ENCODE measurements at places on chromosomes 5 and 9.

DNA sequence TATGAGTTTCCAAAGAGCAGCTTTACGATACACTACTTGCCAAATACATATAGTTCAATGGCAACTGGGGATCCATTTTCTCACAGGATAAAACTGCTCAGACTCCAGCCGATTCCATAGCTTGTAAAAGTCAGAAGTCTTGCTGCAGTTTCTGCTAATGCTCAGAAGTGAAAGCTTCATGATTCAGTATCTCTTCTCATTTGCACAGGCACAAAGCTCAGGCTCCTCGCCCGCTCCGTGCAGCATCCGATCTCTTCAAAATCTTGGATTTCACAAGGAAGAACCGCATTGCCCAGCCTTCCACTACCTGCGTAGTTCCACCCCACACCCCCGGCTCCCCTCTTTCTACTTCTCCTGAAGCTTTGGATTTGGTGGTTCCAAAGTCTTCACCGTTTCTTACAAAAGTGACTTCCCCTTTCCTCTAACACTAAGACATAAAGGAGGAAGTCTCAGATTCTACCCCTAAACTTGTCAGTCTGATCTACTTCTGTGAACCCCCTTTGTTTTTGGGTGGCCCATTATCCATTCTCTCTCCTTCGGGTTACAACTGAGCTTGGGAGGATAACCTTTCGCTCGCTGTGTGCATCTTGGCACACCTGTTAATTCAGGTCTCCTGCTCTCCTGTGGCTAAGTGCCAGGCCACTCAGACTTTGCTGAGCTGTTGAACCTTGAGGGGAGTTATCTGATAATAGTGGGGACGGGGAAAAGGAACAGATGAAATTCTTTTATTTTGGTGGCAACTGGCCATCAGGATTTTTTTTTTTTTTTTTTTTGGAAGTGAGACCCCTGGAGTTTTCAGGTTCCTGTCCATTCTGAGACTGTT is 194.1 kb downstream of the GNA14 start:
- no peak for DNase-seq

- DNase-seq, result peak; percentile 45
These were observed 441.6 kb upstream of the BRINP1 start for GRCh38 chr9:119810645-119811429.

GRCh38 chr5:69078921-69079540 is 14.8 kb upstream of the SLC30A5 start:
- no peak for DNase-seq

DNA sequence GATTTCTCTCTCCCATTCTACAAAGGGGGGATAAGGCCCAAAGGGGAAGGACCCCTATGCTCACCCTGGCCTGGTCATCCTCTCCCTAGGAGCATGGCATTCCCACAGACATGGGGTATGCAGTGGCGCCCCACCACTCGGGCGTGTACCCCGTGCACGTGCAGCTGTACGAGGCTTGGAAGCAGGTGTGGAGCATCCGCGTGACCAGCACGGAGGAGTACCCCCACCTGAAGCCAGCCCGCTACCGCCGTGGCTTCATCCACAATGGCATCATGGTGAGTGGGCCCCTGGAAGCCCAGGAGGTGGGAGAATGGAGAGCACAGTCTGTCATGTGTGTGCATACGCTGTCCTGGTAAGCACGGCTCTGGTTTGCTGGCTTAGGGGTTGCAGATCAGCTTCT is 27.7 kb downstream of the NDST1 start:
- no peak for DNase-seq

DNA sequence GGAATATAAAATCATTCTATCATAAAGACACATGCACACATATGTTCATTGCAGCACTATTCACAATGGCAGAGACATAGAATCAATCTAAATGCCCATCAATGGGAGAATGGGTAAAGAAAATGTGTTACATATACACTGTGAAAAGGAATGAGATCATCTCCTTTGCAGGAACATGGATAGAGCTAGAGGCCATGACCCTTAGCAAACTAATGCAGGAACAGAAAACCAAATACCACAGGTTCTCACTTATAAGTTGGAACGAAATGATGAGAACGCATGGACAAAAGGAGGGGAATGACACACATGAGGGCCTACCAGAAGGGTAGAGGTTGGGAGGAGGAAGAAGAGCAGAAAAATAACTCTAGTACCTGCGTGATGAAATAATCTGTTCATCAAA is 21.0 kb upstream of the RANBP6 start:
- DNase-seq, result no peak

DNA sequence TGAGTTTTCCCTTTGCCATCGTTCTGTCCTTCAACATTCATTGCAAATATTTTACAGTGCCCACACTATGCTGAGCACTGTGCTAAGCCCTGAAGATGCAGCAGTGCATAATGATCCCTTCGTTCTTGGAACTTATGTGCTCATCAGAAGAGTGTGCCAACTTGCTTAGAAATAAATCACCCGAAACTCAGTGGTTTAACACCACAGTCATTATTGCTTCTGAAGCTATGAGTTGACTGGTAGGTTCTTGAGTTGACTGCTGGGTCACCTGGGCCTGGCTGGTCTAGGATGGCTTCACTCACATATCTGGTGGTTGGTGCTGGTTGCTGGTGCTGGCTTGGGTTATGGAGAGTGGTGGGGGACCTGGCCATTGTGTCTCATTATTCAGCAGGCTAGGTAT is 20.9 kb downstream of the PCSK5 start:
- DNase-seq, result no peak

DNA sequence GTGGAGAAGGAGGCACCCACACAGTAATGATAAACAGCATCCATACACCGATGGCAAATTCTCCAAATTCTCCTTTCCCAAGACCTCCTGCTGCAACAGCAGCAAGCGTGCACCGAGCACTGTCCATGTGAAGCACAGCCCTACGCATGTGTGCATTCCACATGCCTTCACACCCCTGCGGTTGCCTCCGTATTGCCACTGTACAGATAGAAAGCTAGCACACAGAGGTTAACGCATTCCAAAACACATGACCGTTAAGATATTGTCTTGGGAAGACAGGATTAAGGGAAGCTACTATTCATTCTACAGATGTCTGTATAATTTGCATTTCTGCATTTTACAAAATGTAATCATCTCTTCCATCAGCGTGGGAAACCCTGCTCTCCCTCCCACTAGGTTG is 6.6 kb downstream of the FLT4 start:
- no peak for DNase-seq

DNA sequence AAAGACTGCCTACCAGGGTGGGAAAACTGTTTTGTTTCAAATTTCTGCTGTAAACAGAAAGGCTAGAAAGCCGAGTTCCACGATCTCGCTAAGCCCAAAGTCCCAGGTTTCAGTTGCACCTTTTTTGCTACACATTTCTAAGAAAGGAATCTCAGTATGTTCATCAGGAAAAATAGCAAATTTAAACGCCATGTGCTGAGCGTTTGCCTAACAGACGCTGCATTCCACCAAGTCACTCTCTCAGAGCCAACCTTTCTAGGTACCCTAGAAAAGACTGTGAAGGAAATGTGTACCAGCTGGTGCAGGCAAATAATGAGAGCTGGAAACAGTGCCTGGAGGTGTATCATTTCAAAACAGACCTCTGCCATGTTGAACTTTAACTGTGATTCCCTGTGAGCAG is 71.8 kb downstream of the FRMD3 start:
- DNase-seq, result no peak

DNA sequence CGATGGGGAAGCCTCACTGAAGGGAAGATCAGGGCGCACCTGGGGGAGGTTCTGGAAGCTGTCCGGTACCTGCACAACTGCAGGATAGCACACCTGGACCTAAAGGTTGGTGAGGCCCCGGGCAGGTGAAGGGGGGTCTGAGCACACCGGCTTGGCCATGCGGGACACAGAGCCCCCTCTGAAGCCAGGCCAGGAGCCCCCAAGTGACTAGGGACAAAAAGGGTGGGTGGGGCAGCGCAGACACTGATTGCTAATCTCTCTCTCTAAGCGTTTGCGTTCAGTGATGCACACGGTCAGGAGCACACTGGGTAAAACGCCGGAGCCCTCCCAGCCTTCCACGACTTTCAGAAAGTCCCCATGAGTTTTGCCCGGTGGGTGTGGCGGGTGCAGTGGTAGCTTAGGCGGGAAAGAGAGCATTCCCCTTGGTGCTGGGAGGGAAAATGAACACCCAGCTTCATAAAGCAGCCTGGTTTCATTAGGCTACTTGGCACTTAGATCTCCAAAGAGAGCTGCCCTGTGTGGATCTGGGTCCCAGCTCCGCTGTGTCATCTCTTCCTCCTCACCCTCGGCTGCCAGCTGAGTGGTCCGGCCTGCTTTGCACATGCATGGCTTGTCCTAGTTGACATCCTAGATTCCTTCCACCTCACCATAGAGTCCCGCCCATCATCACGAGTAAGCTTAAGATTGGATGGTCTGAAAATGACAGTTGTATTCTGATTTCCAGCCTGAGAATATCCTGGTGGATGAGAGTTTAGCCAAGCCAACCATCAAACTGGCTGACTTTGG is 74.2 kb upstream of the OTULINL start:
- DNase-seq, result no peak

GRCh38 chr9:127981559-127982121 is 851 bp upstream of the EEIG1 start:
- DNase-seq, result no peak

DNA sequence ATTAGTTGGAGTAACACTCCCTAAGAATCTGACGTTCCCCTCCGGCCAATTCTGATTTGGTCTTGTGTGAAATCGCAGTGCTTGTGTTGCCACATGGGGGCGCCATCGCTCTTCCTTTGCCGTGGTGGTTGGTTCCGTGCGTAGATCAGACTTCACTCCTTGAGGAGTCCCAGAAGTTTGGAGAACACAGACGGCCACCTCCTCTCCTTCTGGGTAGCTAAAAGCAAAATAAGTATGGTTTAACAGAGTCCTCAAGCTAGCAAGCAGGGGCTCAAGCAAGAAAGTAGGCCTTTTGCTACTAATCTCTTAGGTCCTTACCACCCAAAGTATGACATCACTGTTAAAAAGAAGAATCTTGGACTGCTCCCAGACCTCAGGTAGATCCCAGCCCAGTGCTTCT is 59.5 kb downstream of the HSPA4 start:
- DNase-seq, result peak; percentile 79

- peak; percentile 68 for DNase-seq
These were observed 18.3 kb upstream of the TNFSF15 start for GRCh38 chr9:114824110-114824509.

DNA sequence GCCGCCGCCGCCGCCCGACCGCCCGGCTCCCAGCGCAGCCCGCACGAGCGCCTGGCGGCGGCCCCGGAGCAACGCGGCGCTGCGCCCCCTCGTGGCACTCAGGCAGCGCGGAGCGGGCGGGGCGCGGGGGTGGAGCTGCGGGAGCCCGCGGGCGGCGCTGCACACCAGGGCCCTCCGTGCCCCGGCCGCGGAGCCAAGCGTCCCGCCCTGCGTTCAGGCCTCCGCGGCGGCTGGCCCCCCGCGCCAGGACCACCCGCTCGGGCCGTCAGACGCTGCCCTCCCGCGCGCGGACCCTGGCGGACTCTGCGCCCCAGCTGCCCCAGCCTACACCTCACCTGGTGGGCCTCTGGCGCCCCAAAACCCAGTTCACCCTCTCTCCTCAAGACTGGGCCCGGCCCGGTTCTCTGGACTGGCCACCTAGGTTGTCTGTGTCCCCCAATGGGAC is at the start of gene RASGEF1C:
TSS of gene RASGEF1C (minus strand) at position 75 of the 445 bp plus-strand sequence. CDS start 71,159 bp downstream, outside the sequence.
- peak; percentile 61 for DNase-seq

DNA sequence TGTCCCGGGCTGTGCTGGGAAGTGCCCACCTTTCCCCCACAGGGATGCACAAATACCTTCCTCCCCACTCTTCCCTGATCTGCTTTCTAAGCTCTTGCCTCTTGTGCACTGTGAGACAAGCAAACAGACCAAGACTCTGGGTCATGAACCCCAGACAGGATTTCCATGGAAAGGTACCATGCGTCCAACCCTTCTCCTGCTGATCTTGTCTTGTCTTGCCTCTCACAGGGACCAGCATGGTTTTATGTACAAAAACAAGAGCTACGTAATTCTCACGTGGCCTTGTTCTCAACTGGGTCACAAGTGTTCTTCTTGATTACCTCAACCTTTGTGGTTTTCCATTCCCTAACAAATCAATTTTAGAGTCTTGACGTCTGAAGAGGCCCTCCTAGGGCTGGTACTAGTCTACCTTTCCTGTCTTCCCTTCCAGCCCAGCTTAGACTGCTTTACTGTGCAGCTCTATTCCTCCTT is 176.5 kb upstream of the MAP3K1 start:
- no peak for DNase-seq

- no peak for DNase-seq
These were observed 110.0 kb upstream of the MTAP start for GRCh38 chr9:21692390-21692789.

- no peak for DNase-seq
These were observed 48.2 kb upstream of the NFIB start for GRCh38 chr9:14362175-14362574.

- DNase-seq, result peak; percentile 62
These were observed 94.0 kb downstream of the ZNF462 start for GRCh38 chr9:106956971-106957370.

DNA sequence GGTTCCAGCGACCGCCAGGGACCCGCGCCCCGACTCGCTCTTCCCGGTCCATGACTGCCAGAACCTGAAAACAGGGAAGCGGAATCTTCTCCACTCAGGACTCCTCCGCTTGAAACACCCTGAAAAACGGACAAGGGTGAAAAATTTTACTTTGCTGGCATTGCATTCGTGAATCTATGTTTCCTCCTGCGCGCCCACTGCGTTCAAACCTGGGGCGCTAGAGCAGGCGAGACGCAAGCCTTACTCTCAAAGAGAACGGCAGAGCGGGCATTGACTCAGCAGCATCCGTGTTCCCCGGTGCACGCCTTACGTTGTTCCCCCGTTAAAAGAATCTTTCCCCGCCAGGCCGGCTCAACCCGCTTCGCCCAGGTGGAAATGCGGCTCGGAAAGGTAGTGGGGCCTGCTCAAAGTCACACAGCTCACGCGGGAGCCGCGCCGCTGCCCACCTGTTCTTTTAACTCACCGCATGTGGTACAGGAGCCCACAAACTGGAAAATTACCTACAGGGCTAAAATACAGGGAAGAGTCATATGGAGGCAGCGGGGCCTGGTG is 999 bp upstream of the DRD1 start:
- DNase-seq, result no peak

GRCh38 chr5:123033157-123033671 is 3.3 kb downstream of the PPIC start:
- no peak for DNase-seq
